ENCODE measurements at places on chromosomes 7 and 10.

DNA sequence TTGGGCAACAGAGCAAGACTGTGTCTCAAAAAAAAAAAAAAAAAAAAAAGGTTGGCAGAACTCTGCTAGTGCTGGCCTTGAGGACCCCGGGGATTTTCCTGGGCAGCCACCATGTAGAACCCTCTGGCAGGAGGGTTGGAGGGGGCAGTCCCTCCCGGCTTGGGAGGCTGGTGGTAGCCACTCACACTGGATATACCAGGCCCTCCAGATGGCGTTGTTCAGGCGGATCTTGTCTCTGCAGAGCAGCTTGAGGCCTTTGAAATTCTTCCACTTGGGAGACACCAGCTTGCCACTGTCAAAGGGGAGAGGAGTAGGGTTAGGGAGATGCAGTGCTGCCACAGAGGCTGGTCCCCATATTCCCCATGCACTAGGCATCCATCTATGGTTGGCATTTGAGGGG is 8.4 kb downstream of the MLXIPL start:
- DNase-seq, result no peak

- no peak for DNase-seq
These were observed 21.9 kb downstream of the ARID5B start for GRCh38 chr10:61923210-61923949.

- no peak for DNase-seq
These were observed 14.6 kb downstream of the ITGB1 start for GRCh38 chr10:32943395-32943794.

DNA sequence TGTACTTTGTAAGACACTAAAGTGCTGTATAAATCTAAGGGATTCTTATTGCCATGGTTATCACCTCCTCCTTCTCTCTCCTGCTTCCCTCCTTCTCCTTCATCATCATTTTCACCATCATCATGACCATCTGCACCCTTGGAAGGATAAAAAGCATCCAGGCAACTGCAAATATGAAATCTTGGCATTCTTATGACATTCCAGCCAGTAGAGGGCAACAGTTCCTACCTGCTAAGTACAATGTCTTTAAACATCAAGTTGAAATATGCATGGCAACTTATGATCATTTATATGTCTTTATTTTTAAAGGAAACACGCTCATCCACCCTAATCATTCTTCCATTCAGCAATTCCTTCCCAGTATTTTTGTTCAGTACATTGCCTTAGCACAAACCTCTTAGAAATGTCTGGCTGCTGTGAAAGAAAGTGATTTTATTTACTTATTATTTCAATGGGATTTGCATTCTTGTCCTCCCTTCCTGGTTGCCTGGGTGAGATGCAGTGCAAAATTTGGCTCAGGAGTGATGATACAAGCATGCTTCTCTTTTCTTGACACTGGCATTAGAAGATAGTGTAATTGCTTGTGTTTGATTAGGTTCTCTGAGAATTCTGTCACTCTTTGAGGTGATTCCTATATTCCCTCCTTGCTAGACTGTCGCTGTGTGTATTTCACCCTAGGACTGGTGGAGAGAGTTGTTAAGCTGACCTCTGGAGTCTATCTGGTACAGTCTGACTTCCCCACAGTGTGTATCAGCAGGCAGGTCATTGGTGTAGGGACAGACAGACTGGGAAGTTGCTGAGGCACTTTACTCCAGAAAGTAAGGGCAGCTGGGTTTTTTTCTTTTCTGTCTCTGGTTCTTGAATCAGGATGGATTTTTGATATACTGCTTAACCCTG is 188.5 kb upstream of the BMPER start:
- peak; percentile 75 for DNase-seq

- DNase-seq, result no peak
These were observed 144.9 kb upstream of the MAGI2 start for GRCh38 chr7:79598351-79598750.

DNA sequence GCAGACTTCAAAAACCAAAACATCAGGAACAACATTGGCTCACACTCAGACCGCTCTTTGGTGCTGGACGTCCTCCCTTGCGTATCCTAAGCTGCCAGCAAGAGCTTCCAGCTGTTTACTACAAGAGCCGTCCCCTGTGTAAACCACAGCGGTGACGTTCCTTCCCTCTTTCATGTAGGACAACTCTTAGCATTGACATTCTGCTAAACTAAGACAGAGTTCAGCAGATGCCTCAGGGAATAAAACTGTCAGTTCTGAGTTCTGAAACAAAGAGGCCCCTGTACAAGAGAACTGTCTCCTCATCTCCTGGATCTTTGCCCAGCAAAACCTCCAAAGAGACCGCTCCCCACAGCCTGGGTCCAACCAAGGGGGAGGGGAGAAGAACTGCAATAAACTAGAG is 57.8 kb upstream of the OPALIN start:
- DNase-seq, result peak; percentile 16

DNA sequence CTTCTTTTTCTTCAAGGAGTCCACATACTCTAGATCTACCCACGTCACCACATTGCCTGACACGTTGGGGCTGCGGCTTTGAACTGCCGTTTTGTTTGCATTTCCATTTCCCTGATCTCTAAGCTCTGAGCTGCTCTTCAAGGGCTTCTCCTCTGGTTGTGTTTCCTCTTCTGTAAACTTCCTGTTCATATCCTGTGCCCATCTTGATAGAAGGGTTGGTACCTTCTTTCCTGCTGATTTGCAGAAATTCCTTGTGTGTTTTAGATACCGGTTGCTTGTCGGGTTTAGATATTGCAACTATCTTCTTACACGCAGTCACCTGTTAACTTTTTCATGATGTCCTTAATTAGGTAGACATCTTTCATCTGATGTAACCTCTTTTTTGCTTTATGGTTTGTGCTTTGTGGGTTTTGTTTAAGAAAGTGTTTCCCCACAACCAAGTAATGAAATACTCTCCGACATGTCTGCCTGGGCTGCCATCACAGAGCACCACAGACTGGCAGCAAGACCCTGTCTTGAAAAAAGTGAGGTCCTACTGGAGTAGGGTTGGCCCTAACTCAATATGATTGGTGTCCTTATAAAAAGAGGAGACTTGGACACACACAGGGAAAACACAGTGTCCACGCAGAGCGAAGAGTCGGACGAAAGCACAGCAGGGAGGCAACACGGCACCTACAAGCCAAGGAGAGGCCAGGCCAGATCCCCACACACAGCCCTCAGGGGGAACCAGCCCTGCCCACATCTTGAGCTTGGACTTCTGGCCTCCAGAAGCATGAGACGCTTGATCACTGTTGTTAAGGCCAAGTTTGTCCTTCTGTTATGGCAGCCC is 99.1 kb upstream of the PDGFA start:
- DNase-seq, result no peak

DNA sequence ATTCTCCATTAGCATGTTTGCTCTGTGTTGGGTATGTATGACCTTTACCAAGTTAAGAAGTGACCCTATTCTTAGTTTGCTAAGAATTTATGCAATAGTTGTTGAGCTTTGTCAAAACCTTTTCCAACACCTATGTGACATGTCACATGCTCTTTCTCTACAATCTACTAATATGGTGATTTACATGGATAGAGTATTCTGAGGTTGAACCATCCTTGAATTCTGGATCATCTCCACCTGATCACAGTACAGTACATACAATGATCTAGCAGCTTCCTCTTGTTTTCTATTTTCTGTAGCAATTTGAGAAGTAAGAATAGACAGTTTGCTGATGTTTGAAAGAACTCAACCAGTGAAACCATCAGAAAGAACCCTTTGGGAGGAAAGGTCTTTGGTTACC is 101.2 kb upstream of the PDGFA start:
- no peak for DNase-seq

DNA sequence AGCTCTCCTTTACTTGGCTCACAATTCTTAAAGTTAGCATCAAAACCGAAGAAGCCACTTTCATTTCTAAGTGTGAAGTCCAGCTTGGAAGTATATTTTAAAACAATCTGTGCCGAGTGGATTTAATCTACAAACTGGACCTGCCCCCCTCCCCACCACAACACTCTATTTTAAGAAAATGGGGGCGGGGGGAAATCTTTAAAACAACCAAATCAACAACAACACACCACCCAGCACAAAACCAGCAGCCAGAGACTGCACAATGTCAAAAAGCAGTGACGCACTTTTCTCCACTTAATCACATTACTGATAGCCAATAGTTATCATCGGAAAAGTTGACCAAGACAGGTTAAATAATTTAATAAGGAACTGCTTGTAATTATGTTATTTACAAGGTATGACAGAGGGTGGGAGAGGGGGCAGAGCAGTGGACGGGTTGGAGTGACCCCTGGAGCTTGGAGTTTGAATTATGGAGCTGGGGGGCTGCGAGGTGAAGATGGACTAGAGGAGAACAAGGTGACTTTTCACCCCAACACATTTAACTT is 2.8 kb downstream of the EBF3 start:
- no peak for DNase-seq

DNA sequence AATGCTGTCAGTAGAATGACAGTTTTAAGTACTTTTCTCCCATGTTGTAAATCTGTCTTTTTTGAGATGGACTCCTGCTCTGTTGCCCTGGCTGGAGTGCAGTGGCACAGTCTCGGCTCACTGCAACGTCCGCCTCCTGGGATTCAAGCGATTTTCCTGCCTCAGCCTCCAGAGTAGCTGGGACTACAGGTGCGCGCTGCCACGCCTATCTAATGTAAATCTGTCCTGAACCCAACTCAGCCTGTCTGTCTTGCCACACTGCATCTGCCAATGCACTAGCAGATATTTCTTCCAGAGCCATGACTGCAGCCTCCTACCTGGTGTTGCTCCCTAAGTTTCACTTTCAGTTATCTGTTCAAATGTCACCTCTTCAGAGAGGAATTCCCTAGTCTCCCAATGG is 264.1 kb downstream of the PHF14 start:
- no peak for DNase-seq

GRCh38 chr10:103627111-103627892 is 133.8 kb downstream of the NEURL1 start:
- no peak for DNase-seq

- peak; percentile 67 for DNase-seq
These were observed 167.1 kb downstream of the NEURL1 start for GRCh38 chr10:103660364-103661197.

DNA sequence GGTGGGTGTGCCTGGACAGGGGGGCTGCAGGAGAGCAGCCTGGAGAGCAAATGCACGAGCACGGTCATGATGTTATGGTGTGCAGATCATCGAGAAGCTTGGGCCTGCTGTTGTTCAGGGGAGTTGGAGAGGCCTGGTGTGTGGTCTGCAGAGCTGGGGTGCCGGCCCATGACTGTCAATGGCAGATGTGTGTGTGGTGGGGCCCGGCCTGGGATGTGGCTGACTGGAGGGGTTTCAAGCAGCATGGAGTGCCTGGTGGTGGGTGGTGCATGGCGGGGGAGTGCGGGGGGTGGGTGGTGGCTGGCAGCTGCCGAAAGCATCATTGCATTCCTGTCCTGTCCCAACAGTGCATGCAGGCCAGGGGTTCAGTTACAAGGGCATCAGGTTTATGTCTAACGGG is 122.6 kb downstream of the DOCK1 start:
- no peak for DNase-seq

DNA sequence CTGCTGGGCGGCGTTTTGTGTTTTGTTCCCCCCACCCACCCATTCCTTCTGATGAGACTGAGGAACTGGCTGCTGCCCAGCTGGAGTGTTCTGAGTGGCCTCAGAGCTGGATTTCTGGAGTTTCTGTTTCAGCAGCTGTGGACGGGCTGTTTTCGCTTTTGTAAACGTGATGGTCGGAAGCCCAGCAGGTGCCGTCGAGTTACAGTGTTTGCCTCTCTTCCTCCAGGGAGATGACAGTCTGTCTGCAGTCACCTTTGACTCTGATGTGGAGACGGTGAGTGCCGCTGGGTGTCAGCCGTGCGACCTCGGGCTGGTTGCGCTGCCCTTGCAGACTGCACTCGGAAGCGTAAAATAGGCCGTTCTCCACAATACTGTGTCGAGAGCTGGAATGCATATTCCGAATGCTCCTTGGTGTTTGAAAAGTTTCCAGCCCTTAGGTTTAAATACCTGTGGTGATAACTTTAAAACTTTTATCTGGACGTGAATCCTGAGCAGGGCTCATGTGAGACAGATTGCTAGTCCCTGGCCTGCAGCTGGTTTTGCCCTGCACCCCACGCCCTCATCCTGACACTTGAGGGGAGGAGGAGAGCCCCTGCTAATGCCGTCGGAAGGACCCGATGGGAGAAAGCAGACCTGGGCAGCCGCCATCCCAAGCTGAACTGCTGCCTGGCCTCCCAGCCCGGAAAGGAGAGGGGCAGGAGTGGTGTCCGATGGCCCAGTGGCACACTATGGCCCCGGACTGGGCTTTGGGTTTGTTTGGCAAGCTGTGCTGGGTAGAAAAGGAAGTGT is 8.3 kb downstream of the IQCE start:
- DNase-seq, result no peak

- no peak for DNase-seq
These were observed 131.2 kb downstream of the MPP7 start for GRCh38 chr10:28171468-28172222.

DNA sequence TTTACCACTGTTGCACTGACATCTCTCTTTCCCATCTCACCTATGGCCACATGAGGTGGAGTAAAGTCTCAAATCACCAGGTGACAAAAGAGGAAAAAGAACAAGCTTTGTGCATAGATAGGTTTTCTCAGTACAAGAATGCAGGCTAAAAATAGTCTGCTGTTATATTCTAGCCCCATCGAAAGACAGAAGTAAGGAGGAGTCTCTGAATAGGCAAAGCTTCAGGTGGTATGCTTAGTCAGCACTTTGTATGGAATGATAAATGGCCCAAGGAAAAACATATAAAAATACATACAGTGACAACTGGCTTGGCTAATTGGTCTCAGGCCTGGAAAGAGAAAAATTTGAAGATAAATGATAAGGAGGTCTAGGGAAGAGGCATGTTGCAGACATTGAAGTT is 39.6 kb upstream of the KCND2 start:
- DNase-seq, result no peak

DNA sequence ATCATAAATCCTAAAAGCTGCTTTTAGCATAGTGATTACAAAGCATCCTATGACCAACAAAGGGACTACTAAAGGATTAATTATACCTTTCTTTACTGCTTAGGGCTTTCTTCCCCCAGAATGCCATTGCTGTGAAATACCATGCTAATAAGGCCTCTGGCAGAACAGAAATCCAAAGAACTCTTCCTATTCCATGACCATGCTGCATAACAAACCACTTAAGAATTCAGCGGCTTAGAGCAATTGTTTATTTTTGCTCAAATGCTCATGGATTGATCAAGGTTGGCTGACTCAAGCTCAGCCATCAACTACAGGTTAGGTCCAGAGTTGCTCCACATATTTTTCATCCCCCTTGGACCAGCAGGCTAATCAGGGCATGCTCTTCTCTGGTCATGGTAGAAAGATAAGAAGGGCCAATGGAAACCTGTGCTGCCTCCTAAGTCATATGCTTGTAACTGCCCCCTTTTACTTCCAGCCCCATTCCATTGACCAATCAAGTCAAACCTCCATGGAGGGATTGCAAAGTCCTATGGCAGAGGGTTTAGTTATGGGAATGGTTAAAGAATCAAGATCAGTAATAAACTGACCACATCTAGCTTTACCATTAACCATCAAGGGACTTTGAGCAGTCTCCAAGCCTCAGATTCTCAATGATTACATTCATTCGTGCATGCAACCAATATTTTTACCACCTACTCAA is 244.4 kb upstream of the FZD1 start:
- peak; percentile 70 for DNase-seq

GRCh38 chr10:103067956-103068355 is 125.1 kb downstream of the NT5C2 start:
- no peak for DNase-seq

Data from astrocyte of the hippocampus (primary cell).